ENCODE measurements at places on chromosomes 7 and 10.

- no peak for DNase-seq
Measured at GRCh38 chr10:48978318-48978717, 38.7 kb upstream of the LRRC18 start.

DNA sequence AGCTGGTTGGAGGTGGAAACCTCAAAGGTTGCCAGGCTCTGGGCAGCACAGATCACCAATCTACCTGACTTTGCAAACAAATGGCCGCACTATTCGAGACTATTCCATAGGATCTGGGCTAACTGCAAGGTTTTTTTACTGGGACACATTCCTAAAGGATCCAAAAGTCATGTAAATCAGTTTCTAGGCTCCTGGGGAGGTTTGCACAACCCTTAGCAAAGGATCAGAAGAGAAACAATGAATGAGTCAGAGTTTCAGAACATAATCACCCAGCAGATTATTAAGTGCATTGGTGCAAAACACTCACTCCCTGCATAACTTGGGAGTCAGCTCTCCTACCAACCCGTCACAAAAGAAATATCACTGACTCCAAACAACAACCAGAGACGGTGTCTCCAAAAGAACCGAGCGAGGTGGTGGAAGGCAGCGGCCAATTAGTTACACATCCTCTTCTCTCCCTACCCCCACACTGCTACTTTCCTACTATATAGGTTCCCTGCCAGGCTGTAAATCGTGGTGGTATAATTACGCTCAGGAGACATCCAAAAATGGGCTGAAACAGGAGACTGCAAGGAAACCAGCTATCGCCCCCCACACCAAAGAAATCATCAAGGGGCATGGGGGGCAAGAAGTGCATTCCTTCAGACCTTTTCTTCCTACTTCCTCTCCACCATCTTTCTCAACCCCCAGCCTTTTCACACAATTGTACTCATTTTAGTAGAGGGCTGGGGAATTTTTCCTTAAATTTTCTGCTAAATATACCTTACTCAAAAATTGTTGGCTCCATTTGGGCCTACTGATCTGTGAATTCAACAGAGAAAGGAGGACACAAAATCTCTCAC lies 3.2 kb downstream of the UBE2H start:
- DNase-seq, result no peak

DNA sequence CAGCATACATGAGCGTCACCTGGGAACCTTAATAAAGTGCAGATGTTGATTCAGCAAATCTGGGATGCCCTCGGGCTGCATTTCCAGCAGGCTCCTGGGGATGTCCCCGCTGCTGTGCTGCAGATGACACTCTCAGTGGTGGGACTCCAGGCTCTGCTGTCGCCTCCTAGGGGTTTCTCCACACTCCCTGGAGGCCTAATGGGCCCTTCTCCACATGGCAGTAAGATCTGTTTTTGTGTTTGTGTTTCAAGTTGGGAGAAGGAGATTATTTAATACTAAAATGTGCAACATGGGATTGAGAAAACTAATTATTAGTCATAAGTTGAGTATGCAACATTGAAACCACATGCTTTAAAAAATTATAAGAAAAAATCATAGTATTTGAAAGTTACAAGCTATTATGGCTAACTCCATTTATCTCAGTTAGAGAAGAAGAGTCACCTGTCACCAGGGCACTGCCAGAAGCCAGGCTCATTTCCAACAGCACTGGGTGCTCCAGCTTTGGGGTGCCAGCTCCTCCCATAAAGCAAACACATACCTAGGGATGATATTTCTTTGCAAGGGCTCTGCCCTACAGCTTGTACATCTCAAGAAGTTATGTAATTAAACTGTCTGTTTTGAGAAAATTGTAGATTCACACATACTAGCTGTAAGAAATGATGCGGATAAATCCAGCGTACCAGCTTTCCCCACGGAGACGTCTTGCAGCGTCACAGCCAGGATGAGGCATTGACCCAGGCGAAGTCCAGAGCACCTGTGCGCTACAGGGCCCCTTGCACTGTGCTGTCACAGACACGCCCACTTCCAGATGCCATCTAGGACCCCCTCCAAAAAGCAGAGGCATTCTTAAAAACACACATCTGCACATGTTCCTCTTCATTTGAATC lies 106.4 kb downstream of the EGFR start:
- DNase-seq, result no peak

DNA sequence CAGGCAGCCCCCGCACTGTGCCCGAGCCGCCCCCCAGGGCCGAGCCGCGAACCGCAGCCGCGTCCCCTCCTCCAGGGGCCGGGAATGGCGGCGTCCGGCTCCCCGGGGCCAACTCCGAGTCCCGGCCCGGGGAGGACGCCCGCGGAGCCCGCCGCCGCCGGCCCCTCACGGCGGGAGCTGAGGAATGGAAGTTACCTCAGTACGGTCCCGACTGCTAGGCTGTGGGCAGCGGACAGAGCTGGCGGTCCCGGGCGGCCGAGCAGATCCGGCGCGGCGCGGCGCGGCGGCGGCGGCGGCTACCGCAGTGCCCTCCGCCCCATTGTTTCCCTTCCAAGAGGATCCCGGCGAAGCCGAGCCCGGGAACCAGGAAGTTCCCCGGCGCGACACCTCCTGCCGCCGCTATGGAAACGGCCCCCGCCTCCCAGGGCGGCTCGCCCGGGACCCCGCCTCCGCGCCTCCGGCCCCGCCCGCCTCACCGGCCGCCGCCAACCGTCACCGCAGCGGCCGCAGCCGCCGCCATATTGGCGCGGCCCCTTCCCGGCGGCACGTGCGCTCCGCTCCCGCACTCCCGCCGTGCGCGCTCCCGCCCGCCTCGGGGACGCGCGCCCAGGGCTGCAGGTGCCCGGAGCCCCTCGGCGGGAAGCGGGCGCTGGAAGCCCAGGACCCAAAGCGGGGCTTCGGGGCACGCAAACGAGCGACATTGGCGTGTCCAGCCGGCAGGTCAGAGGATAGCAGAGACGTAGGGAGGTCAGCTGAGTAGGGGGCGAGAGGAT lies at the start of gene USP6NL:
USP6NL (minus strand) TSS at position 403 of the 773 bp plus-strand sequence. CDS start 14,016 bp downstream, outside the sequence.
- peak; percentile 89 for DNase-seq

DNA sequence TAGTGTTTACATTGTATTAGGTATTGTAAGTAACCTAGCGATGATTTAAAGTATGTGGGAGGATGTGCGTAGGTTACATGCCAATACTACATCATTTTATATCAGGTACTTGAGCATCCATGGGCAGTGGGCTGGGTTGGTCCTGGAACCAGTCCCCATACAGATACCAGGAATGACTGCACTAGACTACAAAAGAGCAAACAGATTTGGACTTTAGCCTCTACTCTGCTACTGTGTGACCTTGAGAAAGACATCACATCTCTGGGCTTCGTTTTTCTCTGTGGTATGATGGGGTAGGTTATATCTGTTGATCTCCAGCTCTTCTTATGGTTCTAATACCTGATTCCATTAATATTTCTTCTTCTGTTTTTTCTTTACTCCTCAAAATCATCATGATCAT lies 412.5 kb upstream of the LRGUK start:
- no peak for DNase-seq

- no peak for DNase-seq
Measured at GRCh38 chr7:33799766-33800165, 105.6 kb upstream of the BMPER start.

DNA sequence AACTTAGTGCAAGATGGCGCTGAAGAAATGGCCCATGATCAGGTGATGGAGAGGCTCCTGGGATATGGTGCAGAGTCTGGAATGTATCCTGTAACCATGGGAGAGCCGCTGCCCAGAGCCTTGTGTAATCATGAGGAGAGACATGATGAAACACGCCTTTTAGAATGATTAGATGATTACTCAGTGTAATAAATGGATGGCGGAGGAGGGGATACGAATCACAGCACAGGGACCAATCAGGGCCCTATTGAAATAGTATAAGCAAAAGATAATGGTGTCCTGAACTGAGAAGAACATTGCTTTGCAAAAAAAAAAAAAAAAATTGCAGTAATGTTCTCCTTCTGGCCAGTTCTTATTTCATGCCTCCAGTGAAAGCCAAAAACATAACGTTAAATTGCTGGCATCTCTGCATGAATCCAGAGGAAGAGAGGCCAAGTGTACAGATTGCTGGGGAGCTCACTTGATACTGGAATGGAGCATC lies 668.5 kb upstream of the AUTS2 start:
- no peak for DNase-seq

DNA sequence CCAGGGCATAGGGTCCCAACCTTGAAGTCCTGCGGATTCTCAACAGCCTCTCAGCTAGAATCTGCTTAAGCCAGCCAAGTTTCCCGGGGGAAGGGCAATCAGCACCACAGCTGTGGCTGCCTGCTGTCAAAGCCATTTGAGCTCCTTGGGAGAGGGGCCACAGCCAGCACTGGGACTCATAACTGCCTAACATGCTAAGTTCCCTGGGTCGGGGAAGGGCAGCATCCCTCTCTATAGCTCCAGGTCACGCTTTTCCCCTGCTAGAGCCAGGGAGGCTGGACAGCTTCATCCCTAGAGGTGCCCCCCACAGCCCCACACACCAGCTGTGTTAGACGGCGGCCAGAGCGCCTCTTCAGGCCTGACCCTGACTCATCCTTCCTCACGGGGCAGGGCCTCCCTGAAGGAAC lies 49.6 kb upstream of the PDE1C start:
- no peak for DNase-seq

DNA sequence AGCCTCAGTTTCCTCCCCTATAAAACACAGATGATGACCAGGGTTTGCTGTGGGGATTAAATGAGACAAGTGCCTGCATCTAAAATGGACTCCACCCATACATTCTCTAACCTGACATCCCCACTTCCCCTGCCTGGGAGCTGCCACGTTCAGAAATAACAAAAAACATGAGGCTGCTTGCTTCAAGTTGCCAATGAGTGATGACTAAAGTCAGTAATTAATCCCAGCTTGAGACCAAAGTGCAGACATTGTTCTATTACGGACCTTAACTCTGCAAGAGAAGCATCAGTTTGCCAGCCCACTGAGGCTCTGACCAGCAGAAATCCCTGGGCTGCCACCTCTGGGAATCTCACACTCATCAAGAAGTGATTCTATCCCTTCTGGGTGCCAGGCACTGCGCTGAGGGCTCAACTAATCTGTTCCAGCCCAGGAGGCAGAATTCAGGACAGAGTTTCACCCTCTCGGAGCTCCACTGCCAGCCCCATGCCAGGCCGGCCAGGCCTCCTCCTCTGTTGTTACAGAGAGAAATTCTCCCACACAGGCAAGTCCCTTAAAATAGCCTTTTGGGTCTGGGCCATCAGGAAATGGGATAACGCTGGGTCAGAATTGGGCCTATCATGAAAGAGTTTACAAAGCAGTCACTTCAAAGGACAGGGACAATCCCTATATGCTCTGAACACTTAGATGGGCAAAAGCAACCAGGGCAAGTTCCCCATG lies 11.4 kb downstream of the SH3PXD2A start:
- no peak for DNase-seq

DNA sequence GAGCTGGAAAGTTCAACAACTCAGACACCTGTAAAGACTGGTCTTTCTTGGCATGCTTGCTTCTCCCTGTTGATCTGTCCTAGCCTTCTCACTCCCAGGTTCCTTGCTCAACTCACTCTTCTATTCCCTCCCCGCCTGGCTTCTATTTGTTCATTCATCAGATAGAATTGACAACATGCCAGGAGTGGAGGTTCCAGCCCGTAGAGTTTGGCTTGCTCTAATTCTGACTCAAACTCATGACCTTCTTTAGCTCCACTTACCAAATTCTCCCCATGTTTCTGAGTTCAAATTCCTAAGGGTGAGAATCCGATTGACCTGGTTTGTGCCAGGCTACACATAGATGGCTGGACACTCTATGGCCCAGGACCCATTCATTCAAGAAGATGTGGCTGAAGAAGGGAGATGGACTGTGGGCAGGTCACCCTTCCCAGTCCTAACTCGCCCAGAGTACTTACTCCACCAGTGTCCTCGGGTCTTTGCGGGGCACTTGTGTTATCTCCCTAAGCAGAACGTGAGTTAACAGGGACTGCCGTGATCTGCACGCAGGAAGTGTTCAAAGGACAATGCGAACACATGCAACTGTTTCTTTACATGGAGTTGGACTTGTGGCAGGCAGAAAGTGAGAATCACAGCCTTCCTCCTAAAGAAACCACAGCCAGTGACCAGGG lies 4.0 kb upstream of the TMEM236 start:
- no peak for DNase-seq

DNA sequence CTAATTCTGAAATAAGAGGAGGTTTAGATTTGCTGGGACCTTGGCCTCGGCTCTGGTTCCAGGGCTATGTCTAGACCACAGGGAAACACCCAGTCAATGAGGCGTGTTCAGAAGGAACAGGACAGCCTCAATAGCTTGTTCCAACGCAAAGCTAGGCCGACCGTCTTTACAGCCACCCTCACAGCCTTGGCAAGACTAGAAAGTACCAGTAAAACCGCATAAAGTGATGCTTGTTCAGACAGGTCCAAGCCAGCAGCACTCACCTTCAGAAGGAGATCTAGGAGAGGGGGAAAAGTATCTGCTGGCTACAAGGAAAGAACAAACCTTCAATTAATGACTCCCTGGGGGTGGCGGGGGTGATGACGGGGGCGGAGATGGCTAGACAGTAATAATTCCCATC lies 50.1 kb upstream of the LMTK2 start:
- no peak for DNase-seq

Data from type B pancreatic cell (in vitro differentiated cells).